T-helper 1 cell (primary cell): ENCODE measurements at places on chromosomes 1 and 21.

DNA sequence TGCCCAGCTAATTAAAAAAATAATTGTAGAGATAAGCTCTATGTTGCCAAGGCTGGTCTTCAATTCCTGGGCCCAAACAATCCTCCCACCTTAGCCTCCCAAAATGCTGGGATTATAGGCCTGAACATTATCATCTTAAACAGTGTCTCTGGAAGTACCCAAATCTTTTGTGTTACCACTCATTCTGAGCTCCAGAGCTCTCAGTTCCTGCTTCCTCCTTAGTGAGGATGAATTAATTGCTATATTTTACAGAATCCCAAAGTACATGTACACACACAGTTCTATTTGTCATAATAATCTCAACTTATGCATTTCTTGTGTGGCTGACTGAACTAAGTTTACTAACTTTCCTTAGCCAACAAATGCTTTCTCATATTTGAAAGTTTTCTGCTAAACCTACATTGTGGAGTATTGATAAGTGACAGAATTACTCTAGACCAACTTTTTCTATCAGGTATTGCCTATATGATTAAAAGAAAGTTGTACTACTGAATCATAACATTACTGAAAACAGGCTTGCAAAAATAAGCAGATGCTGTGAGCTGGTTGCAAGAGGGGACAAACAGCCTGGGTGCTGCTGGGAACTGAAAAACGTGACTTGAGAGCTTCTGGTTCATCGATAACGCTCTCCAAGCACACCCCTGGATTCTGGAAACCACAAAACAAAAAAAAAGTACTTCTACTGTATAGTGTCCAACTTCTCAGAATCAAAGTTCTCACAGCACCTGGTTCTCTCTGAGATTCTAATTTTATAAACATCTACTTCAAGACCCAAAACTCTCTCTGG lies 15.3 kb downstream of the VAV3 start:
- DNase-seq = no peak

GRCh38 chr1:45306319-45306718 lies 20.4 kb upstream of the HPDL start:
- DNase-seq = no peak

GRCh38 chr1:203692565-203693470 lies 66.2 kb downstream of the ATP2B4 start:
- no peak for DNase-seq

- no peak for DNase-seq
These were observed at the start of gene ERICH3 for GRCh38 chr1:74673351-74674111. ERICH3 (minus strand) TSS chr1:74673792; CDS start chr1:74673519, 273 bp downstream.

DNA sequence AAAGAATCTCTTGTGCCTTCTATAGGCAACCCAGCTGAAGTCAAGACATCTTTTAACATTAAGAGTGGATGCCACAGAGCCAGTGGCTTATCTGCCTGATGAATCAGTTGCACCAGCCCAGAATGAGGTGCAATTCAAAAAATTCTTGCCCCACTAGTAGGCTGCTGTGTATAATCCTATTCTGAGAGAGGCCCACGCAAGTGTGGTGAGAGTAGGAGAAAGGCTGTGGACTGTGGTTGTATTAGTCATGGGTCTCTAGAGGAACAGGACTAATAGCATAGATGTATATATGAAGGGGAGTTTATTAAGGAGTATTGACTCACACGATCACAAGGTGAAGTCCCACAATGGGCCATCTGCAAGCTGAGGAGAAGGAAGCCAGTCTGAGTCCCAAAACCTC lies 216.4 kb downstream of the LTN1 start:
- peak; percentile 37 for DNase-seq

GRCh38 chr21:39515684-39516472 lies 64.1 kb downstream of the SH3BGR start:
- no peak for DNase-seq

- peak; percentile 82 for DNase-seq
These were observed 12.3 kb downstream of the TNFRSF1B start for GRCh38 chr1:12179111-12179519.

DNA sequence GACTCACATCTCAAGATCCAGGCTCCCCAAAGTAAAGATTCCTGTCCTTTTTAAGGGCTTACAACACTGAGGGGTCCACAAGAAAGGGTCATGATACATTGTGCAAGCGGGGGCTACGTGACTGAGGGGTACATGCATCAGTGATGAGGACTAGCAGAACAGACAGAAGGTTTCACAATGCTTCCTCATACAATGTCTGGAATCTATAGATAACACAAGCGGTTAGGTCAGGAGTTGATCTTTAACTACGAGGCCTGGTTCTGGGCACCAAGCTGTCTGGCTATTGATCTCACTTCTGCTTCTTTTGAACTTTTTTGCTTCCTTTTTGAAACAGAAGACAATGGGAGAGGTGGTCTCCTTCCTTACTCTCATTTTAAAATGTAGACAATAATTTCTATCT lies 718.6 kb downstream of the AMY1C start:
- DNase-seq = no peak

GRCh38 chr1:47378147-47378546 lies 37.9 kb upstream of the FOXE3 start:
- no peak for DNase-seq

GRCh38 chr1:223410036-223410435 lies 16.8 kb downstream of the CCDC185 start:
- no peak for DNase-seq
